Glomerular endothelial cell (primary cell): ENCODE measurements at places on chromosomes 5 and 9.

- DNase-seq: peak; percentile 16
Measured at GRCh38 chr5:114243281-114243971, 118.4 kb upstream of the KCNN2 start.

- no peak for DNase-seq
Measured at GRCh38 chr9:137227054-137227852, at the start of gene RNF224. Gene RNF224 (plus strand): TSS chr9:137227502. CDS start chr9:137228336, 834 bp downstream.

- DNase-seq: no peak
Measured at GRCh38 chr5:154683101-154683880, 71.9 kb upstream of the LARP1 start.

DNA sequence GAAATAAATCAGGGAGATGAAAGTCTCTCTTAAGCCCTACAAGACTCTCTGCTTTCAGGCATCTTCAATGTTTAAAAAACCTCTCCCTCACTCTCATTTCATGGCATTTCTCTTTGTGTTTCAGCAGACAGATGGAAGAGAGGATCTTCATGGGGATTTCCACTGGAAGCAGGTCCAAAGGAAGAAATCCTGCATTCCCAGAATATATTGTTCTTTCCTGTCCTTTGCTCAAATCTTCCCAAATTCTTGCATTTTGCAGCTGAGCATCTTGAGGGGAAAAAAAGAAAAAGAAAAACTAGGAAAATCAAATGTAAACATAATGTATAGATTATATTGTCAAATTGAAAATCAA lies 382.2 kb downstream of the ENC1 start:
- DNase-seq: no peak

DNA sequence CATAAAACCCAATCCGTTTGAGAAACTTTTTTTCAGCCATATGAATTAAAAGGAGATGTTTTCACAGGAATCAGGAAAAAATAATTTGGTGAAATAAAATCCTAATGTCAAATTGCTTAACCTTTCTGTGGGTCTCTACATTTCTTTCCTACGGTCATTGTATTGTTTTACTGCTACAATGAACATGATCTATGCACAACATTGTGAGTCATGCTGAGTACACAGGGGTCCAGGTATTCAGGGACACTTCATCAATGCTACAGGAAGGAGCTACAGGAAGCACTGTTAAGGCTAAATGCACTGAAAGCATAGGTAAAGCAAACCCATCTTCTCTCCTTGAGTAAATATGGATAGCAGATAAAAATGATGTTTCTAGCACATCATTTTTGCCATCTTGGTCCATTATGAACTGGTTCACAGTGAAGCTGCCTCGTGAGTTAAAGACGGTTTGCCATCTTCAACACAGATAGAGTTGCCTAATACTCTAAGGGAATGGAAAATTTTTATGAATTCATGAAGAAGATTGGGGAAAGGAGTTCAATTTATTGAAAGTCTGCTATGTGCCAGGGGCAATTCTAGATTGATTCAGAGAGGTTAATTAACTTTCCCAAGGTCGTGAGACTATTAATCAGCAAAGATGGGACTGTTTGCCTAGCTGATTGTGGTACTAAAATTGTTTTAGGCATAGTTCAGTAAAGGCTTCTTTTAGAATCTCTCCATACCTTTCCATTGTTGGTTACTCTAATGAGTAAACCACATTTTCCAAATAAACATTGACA lies 85.5 kb downstream of the DIRAS2 start:
- DNase-seq: no peak

- DNase-seq: no peak
Measured at GRCh38 chr9:76852026-76852425, 53.9 kb downstream of the PRUNE2 start.

GRCh38 chr5:40485021-40485998 lies 194.4 kb upstream of the PTGER4 start:
- no peak for DNase-seq

GRCh38 chr9:124359426-124359825 lies 55.8 kb downstream of the PSMB7 start:
- no peak for DNase-seq
